ENCODE measurements at places on chromosomes 7 and 10.

DNA sequence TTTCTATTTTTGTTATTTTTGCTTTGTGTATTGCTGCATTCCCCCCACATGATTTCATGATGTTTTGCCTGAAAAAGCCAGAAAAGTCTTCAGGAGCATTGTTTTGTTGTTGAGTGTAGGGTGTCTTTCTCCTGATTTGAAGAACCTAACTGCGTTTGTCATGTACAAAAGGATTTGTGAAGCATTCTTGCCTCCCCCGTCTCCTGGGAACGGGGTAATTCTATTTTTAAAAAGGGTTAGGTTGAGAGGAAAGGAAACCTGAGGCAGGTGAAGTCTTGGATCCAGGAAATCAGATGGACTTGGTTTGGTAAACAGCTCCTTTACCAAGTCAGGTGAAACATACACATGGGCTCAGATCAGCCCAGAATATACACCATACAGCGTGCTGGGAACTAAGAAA, 26.0 kb upstream of the BTBD16 start:
- no peak for DNase-seq

DNA sequence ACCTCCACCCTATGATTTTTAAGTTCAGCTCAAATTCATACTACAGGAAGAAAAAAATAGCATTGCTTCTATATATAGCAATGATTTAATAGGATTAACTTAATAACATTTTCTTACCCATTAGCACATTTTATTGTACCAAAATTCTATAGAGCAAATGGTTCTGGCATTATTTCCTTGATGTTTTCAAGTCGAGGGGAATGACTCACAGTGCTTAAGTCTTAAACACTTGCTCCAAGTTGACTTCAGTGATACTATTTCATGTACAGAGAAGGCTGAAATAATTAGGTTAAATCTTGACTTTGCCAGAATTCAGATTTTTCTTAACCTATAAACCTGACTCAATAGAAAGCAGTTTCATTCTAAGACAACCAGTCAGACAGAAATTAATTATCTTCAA, 1133.8 kb downstream of the SORCS3 start:
- DNase-seq: no peak

DNA sequence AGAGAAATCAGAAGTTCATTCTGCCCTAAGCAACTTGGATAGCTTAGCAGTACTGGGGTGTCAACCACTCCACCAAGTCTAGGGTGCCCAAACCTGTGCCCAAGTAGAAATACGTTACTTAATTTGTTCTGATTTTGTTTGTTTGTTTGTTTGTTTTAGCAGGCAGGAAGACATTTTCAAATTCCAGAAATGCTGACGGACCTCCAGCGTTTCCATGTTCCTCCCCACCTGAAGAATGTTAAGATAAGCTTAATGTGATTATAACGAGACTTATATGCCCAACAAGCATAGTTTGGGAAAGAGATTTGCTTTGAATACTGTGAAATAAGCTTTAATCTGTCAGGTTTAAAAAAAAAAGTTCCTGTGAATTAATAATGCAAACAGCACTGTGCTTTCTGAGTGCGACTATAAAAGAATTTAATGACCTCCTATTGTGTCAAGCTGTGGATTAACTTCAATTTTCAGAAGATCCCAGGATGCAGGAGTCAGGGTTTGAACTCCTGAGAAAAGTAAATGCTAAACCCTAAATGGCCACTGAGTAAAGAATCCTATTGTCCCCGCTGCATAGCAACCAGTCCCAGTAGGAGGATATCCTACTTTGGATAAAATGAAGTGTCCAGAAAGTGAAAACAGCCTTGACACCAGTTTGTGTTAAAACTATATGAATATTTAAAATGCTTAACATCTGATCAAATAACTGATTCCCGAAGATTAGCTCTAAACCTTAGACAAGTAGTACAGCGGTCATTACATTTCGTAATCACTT, 56.5 kb downstream of the LYZL1 start:
- no peak for DNase-seq

DNA sequence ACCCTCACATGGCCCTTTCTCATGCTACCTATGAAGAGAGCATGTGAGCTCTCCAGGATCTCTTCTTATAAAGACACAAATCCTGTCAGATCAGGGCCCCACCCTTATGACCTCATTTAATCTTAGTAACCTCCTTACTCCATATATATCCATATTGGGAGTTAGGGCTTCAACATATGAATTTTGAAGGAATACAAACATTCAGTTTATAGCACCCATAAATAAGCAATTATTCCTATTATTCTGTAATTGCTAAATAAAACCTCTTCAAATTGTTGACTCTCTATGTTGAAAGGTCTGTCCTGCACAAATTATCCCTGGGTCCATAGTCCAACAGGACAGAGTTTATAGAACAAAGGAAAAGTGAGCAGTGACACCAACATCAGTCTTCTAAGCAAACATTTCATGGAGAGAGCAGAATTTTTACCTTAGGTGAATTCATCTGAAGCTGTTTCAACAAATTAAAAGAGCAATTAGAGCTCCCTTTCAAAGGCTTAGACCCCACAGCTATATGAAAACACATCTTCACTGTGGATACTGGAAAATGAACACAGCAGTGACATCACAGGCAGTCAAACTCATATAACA, 12.2 kb downstream of the DOCK4 start:
- no peak for DNase-seq

DNA sequence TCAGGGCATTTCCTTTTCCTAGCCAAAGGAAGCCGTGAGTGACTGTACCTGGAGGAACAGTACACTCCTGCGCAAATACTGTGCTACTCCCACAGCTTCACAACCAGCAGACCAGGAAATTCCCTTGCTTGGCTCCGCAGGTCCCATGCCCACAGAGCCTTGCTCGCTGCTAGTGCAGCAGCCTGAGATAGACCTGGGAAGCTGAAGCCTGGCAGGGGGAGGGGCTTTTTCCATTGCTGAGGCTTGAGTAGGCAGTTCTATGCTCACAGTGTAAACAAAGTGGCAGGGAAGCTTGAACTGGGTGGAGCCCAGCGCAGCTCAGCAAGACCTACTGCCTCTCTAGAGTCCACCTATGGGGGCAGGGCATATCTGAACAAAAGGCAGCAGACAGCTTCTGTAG, 291.2 kb downstream of the HGF start:
- no peak for DNase-seq

Measured in fibroblast of skin of right biceps (primary cell).